ENCODE measurements at places on chromosomes 4 and X.

DNA sequence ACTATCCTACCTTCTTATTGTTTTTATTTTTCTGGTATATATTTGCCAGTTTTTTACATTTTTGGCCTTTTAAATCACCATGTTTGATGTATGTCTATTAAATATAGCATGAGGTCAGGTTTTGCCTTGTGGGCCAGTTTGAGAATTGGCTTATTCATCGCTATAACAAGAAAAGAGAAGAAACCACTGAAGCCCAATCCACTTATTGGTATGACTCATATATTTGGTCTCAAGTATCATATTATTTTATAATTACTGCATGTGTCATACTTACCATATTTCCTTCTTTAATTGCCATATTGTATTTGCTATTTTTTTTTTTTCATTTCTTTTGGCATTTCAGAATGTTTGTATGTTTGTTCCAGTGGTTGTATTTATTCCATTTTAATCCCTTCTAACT, 99.3 kb downstream of the IRF2 start:
- no peak for DNase-seq

DNA sequence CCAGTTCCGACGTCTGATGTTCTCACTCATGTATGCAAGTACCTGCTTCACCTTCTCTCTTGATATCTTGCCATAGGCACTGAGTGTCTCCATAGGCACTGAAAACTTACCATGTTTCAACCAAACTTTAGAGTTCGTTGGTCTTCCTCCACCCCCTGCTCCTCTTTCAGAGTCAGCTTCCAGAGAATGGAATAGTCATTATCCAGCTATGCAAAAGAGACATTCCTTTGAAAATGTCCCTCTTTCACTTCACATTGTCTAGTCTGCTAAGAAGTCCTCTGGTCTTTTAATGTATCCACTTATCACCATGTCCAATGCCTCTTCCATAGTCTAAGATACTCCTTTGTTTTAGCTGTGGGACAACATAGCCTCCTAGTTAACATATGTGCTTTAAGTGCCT, 566.0 kb upstream of the TENM3 start:
- no peak for DNase-seq

- no peak for DNase-seq
These were observed 63.8 kb upstream of the HPRT1 start for GRCh38 chrX:134396174-134396573.

GRCh38 chrX:124240422-124240821, 92.0 kb upstream of the TEX13D start:
- no peak for DNase-seq

DNA sequence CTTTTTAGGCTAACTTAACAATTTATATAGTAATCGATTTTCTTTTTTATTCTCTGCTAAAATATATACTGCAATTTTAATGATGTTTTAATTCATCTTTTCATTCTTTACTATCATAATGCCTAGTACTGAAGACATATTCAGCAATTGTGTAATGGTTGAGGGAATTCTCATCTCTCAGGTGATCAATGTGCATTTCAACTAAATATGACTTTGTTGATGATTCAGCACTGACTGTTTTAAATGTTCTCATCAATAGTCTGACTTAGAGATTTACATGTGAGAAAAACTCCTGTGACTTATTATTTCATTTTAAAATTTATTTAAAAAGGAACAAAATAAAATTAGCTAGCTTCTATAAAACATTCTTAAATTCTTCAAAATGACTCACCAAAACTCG, 1450.3 kb downstream of the STIM2 start:
- no peak for DNase-seq

DNA sequence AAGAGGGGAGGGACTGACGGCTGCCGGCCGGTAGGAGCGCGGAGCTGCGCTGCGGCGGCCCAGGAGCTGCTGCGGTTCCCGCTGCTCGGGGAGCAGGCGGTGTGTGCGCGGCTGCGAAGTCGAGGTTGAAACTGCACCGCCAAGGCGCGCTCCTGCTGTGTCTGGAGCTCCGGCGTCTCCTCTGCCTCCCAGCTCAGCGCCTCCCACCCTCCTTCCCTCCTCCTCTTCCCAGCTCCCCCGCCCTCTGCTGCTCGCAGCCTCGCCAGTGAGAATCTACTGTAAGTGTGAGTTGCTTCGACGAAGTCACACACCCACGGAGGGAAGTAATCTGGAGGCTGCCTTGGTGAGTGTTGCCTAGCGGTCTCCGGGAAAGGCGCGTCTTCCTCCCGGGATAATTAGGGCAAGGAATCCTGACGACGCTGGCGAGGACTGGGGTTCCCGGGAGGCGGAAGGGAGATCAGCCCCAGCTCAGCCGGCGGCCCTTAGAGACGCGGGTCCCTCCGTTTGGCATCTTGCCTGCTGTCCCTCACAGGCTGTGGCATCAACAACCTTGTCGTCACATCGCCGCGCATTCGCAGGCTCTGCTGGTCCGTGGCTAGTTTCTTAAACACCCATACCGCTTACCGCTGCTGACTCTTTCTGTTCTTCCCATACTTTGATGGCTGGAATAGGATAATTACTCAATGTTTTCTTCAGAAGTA, at the start of gene EPHA5:
EPHA5 (minus strand) TSS at position 159 of the 701 bp plus-strand sequence. CDS start 747 bp downstream, outside the sequence.
- no peak for DNase-seq

DNA sequence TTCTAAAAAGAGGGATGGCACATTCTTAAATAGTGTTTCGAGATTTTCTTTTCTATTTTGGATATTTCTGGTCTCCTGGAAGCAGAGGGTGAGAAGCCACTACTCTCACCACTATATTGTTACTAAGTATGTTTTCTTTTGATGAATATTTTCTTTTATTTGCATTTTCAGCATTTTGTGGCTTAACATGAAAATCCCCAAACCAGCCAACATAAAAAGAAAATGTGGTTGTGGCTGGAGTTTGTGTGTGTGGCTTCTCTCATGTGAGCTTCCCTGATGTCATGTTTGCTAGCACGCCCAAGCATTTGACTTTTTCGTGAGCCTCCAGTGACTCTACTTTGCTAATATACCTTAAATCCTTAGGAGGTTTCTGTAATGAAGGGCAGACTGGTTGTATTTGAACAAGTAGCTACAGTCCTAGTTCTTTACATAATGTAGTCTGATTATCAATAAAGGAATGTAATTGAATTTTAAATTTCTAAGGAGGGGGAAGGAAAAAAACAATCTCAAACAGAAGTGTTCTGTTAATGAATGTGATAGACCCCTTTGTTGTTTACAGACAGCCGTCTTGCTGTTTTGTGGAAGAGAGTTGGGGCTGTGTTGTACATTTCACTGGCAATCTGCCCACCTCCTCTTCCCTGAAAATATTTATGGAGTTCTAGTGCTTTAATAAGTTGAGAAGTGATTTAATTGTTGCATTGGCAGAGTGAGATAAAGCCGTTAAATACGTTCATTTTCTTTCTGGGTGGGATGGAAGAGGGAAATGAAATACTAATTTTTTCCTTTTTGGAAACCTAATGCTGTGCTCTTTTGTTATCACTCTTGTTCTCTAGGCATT, 114.6 kb downstream of the ARHGAP10 start:
- DNase-seq, result peak; percentile 21

- DNase-seq, result no peak
These were observed at the start of gene CLIC2 for GRCh38 chrX:155334486-155335336. Gene CLIC2, minus strand, starts transcription at chrX:155334614. Its CDS starts 187 bp downstream, at chrX:155334427.

DNA sequence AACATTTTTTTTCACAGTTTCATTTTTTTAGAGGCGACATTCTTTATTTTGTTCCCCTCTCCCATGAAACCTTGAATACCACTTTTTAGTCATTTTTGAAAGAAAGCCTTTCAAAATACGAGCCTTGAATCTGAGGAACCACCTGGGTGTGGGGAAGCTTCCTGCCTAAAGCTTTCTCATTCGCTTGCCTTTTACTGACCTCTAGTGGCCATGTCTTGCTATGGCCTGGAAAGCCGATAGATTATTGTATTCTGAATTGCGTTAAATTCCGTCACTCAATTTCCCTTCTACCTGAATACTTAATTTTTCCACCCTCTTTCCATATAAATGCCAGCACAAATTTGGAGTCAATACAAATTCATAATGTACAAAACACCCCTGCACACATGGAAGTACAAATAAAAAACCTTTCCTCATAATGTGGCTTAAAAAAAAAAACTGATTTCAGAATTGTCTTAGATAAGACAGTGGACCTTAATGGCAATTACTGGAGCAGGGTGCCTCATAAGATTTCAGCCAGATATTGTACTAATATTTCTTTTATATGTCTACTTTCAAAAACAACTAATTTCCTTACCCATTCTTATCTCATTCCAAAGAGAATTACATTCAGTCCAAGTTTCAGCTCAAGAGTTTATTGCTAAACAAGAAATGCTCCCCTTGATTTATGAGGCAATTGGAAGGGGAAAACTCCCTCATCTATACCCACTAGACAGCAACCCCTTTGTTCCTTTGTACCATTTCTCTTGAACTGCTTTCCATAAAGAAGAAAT, 217.9 kb downstream of the CENPC start:
- peak; percentile 32 for DNase-seq

DNA sequence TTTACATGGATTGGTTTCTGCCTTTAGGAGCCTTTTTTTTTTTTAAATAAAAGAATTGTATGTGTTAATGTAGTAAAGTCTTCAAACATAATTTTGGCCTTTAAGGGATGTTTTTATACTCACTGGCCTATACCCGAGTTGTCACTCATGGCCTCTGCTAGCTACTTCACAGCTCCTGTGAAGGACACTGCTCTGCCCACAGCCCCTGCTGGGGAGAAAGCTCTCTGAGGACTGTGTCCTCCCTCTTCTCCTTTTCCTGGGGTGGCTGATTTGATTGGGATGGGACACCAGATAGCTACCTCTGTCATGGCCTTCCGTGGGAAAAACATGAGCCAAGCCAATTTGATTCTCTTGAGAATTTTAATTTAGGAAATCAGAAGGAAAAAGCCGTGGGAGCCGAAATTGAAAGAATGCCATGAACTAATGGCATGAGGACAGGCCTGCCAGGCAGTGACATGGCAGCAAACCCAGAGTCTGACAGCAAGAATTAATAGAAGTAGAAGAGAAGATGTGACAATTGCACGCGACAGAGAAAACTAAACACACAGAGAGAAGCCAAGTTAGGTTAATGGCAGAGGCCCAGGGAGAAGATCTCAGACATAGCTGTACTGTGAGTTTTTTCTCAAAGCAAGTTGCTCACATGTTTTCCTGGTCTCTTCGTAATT, 81.4 kb downstream of the ARHGAP10 start:
- no peak for DNase-seq

GRCh38 chr4:98822144-98822543, 106.8 kb downstream of the EIF4E start:
- DNase-seq, result no peak

DNA sequence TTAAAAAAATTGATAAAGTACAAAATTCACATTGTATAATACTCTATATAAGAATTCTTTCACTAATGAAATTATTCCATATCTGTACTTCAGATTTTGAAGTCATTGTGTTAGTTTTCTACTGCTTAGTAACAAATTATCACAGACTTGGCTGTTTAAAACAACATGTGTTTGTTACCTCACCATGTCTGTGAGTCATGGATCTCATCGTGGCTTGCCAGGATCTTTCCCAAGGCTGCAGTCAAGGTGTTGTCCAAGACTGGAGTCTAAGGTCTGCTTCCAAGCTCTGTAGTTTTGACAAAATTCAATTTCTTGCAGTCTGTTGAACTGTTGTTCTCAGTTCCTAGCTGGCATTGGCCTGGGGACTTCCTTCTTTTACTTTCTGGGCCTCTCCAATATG, 1286.9 kb downstream of the ADGRL3 start:
- DNase-seq, result no peak

- DNase-seq, result no peak
These were observed 510.6 kb upstream of the BOD1L1 start for GRCh38 chr4:14138106-14138505.

GRCh38 chr4:101972791-101973190, 182.3 kb downstream of the BANK1 start:
- DNase-seq, result no peak

GRCh38 chr4:22090661-22091351, 142.2 kb upstream of the KCNIP4 start:
- DNase-seq, result no peak

DNA sequence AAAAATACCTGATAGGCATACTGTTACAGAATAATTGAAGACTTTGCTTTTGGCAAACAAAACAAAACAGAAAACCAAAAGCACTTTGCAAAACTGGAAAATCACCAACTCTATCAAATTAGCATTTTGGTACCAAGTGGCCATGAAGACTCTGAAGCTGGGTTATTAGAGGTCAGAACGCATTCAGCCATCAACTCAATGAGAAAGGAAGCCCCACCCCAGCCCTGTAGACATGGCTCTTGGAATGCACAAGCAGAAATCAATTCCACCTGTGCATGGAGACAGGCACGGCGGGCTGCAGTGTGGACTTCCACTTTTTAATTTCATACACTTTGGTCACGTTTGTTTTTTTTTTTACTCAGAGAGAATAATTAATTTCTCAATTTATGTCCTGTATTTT, 93.6 kb upstream of the DHX15 start:
- no peak for DNase-seq

GRCh38 chr4:118814058-118814457, 21.9 kb downstream of the SEC24D start:
- no peak for DNase-seq

DNA sequence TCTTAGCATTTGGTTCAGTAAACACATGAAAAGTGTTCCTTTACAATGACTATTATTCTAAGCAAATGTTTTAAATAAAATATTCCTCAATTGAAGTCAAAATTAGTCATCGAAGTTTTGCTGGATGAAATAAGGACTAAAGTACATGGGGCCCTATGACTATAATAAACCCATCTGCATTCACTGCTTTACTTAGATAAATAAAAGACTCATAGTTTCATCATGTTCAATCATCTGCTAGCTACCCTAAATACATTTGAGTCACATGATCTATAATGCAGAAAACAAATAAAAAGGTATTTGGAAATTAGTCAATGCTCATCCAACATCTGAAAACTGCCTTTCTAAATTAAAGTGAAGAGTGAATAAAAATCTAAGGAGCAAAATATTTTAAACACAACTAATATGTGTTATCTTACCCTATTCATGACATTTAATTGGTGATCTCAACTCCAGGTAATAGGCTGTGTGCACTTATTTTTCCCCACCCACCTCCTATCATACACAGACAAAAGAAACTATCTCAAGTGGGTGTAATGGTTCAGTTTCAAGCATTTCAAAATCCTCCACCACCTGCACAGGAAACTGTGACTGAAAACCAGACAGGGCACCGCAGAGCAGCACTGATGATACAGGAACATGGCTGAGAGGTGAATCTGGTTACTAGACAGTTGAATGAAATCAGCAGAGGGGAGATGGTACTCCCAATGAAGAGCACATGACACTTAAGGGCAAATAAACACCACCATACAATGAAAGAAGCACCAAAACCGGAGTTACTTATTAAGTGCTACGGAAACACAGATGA, 78.6 kb downstream of the CAMK2D start:
- DNase-seq, result peak; percentile 81

GRCh38 chr4:88439161-88439760, 17.7 kb upstream of the HERC5 start:
- DNase-seq, result no peak

DNA sequence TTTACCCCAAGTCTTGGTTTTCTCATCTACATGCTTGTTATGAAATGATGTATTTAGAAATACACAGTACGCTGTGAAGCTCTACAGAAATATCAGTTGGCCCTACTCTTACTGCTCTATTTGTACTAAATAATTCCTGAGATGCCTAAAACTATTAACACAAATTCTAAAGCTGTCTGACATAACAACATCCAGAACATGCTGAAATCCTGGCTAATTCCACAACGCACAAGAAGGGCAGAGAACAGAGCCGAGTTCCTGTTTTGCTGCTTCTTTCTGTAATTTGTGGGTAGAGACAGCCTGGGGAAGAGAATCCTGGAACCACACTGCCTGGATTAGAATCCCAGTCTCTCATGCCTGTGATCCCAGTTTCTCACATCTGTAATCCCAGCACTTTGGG, 59.0 kb downstream of the ZNF827 start:
- no peak for DNase-seq

GRCh38 chr4:102193145-102193544, 152.1 kb downstream of the SLC39A8 start:
- DNase-seq, result no peak

All from activated naive CD4-positive, alpha-beta T cell treated with Interleukin-2 at 50 U/mL for 16 hours (primary cell).